T-helper 1 cell (primary cell): ENCODE measurements at places on chromosomes 12 and 14.

- DNase-seq: no peak
Observed at GRCh38 chr12:121942145-121942718, 23.8 kb downstream of the CFAP251 start.

- no peak for DNase-seq
Observed at GRCh38 chr14:75673345-75674035, 12.4 kb downstream of the TTLL5 start.

DNA sequence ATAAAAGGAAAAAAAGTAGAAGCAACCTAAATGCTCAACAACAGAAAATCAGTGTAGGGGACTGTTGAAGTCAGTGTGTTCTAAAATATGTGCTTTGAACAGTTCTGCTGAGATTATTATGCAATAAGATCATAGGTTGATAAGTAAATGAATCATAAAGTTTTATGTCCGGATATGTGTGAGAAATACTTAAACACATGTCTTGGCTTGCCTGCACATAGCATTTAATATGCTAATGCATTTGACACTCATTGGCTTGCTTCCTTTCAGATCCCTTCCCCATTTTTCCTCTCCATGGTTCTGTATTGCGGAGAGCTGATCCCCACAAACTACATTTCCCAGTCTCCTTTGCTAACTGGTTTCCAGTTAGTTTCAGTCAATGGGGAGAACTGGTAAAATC lies 573.8 kb upstream of the TBX3 start:
- DNase-seq: no peak

- DNase-seq: no peak
Observed at GRCh38 chr12:127830065-127830460, 436.9 kb upstream of the TMEM132C start.

DNA sequence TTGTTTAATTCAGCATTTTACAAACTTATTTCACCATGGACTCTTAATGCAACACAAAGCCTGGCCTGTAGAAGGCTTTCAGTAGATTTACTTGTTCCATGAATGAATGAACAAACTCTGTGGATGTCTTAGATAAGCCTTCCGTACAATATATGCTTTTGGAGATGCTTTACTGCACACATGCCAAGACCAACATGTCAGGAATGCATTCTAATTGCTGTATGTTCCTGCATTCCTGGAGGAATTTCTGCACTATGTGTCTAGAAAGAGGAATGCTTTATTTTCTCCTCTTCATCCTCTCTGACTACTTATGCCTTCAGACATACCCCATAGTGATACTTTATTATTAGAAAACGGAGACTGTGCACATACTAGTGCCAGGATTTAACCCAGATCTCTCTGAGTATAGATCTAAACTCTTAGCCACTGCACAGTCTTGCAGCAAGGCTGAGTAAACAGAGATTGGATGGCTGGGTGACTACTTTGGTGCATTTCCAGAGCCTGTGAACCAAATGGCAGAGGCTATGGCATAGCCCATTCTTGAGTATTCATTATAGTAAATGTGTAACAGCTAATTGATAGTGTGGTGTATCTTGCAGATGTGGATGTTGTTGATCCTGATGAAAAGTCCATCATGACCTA lies 108.2 kb downstream of the SYNE2 start:
- no peak for DNase-seq

DNA sequence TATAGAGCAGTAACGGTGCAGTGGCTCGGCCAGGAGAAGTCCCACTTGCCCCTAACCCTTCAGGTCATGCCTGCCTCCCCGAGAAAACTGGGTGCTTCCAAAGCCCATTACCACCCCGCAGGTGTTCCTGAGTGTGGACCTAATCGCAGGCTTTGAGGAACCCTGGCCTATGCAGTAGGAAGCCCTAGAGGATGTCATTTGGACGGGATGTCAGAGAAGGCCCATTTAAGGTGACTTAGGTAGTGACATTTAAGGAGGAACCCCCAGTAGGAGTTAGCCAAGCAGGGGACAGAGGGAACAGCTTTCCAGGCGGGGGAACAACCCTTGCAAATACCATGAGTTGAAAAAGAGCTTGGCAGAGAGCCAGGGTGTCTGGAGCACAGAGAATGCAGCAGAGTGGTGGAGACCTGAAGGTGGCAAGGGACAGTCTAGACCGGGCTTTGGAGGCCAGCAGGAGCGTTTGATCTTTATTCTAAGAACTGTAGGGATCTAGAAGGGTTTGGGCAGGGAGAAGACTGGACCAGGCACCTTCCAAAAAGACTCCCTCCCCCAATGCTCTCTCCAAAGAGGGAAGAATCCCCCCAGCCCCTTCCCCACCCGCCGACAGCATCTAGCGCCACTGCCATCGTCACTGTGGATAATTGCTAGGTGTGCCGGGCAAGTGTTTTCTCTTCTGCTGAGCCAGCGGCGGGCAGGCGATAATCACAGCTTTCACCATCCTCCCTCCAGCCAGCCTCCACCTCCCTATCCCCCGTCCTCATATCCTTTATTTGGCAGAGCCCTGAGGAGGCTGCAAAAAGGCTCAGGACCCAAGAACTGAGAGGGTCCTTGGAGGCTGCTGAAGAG lies 33.3 kb upstream of the BEGAIN start:
- no peak for DNase-seq

- DNase-seq: no peak
Observed at GRCh38 chr12:96387981-96388380, 12.3 kb downstream of the CDK17 start.
